ENCODE measurements at places on chromosomes 11 and 22. TPM values are rescaled to one million over a fixed set of nuclear protein-coding genes. Genes with fewer than 3 reads are reported as not detected.

CABP4 gene
- 1.1 TPM for total RNA-seq

BRSK2 gene
- total RNA-seq: 1.4 TPM

OR8D2 gene
- not detected for total RNA-seq

TIMP3 gene
- 288 TPM for total RNA-seq

C11orf86 gene
- total RNA-seq: not detected

MMP12 gene
- total RNA-seq: not detected
